ENCODE measurements at places on chromosomes 7 and 10. TPM values are rescaled to one million over a fixed set of nuclear protein-coding genes. Genes with fewer than 3 reads are reported as not detected.

AZGP1 gene
- total RNA-seq, result 42.1 TPM

SLC18A3 gene
- total RNA-seq, result not detected

PRF1 gene
- 0.55 TPM for total RNA-seq

PODXL gene
- 15.4 TPM for total RNA-seq

ELMO1 gene
- total RNA-seq, result 36.5 TPM

LIPN gene
- total RNA-seq, result 0.31 TPM

LIPA gene
- 13.3 TPM for total RNA-seq

CFAP58 gene
- total RNA-seq, result 14.6 TPM

GRID2IP gene
- 1.1 TPM for total RNA-seq

DUSP5 gene
- total RNA-seq, result 42.7 TPM

GJD4 gene
- total RNA-seq, result not detected

NPC1L1 gene
- total RNA-seq, result 0.55 TPM

PAX4 gene
- total RNA-seq, result 0.55 TPM

ANKRD16 gene
- 30.3 TPM for total RNA-seq

PVRIG gene
- 3.0 TPM for total RNA-seq

CPA4 gene
- 0.31 TPM for total RNA-seq

SAMD9L gene
- 6.5 TPM for total RNA-seq

TMEM270 gene
- 70.1 TPM for total RNA-seq

LRRC4 gene
- 10.2 TPM for total RNA-seq

KMT2E gene
- total RNA-seq, result 133 TPM

LDB3 gene
- total RNA-seq, result 2.7 TPM

UBN2 gene
- 49.4 TPM for total RNA-seq

RAB19 gene
- total RNA-seq, result not detected

SEPTIN14 gene
- 58.3 TPM for total RNA-seq

FAM171A1 gene
- total RNA-seq, result 11.1 TPM

GBF1 gene
- total RNA-seq, result 72.1 TPM

ANXA8 gene
- 2.5 TPM for total RNA-seq

CACNB2 gene
- total RNA-seq, result 1.4 TPM

CCL24 gene
- total RNA-seq, result not detected

CACNA2D1 gene
- 29.1 TPM for total RNA-seq

MYO3A gene
- 8.7 TPM for total RNA-seq

SPDYE6 gene
- total RNA-seq, result 5.2 TPM

LRRD1 gene
- 14.8 TPM for total RNA-seq

GRID1 gene
- total RNA-seq, result 16.7 TPM

OR9A2 gene
- total RNA-seq, result 0.99 TPM

SAP25 gene
- total RNA-seq, result 28.4 TPM

SMARCD3 gene
- 122 TPM for total RNA-seq

HMX2 gene
- total RNA-seq, result 0.19 TPM

NRG3 gene
- 2.7 TPM for total RNA-seq

CAV2 gene
- 33.0 TPM for total RNA-seq

BICC1 gene
- 10.0 TPM for total RNA-seq
